RWPE2 (cell line): ENCODE measurements at places on chromosomes 1 and 21.

GRCh38 chr1:99282536-99282935, 18.2 kb downstream of the PLPPR4 start:
- DNase-seq = no peak

GRCh38 chr1:216758161-216758560, 34.9 kb upstream of the ESRRG start:
- no peak for DNase-seq

DNA sequence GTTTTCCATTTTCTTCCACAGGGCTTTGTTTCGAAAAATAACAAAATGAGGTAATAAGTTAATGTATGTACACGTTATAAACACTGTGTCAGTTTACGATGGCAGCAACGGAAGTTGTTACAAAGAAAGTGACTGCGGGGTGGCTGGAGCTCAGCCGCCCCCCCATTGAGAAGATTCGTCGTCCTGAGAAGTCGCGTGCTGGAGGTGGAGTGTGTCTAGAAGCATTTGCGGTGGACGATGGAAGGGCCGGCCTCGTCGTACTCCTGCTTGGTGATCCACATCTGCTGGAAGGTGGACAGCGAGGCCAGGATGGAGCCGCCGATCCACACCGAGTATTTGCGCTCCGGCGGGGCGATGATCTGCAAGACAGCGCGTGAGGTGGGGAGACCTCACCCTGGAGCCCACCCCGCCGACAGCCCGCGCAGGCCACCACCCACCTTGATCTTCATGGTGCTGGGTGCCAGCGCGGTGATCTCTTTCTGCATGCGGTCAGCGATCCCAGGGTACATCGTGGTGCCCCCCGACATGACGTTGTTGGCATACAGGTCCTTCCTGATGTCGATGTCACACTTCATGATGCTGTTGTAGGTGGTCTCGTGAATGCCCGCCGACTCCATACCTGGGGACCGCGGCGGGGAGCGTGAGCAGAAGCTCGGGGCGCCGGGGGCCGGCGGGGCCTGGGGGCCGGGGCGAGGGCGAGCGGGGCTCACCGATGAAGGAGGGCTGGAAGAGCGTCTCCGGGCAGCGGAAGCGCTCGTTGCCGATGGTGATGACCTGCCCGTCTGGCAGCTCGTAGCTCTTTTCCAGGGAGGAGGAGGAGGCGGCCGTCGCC, 2.4 kb downstream of the ACTA1 start:
- DNase-seq = no peak

- no peak for DNase-seq
Measured at GRCh38 chr1:216325336-216325735, 97.9 kb downstream of the USH2A start.

GRCh38 chr1:98405581-98406074, 255.9 kb upstream of the SNX7 start:
- no peak for DNase-seq

- DNase-seq = no peak
Measured at GRCh38 chr1:54257346-54257620, 57.3 kb downstream of the MRPL37 start.

DNA sequence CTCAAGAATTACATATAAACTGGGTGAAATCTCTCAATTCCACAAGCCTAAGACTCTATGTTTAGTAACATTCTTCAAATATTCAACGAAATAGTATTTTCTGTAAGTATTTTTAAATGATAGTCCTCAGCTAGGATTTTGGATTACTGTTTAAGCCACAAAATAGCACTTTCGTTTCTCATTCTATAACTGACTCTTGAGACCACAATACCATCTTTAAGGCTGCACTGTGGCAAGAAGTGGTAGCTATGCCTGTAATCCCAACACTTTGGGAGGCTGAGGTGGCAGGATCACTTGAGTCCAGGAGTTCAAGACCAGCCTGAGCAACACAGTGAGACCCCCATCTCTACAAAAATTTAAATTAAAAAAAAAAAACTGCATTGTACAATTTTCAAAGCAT, 126.7 kb downstream of the CDC42BPA start:
- no peak for DNase-seq

DNA sequence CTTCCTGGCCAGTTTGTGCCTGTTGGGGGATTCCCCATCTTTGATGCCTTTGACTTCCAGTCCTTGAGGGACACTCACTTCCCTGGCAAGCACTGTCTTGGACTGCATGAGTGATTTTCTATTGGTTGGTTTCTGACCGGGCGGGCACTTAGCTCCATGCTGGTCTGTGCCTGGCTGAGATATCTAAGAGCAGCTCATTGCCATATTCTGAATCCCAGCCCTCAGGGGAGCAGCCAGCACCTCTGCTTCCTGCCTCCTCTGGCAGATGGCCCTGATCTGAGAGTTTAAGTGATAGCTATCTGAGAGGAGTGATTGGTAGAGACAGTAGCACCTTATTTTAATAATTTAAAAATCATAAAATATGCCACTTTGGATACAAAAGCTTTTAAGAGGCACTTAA, 52.5 kb downstream of the DISC1 start:
- no peak for DNase-seq

- no peak for DNase-seq
Measured at GRCh38 chr1:205676002-205676401, 4.3 kb downstream of the SLC45A3 start.

- DNase-seq = no peak
Measured at GRCh38 chr1:227905573-227906487, 41.9 kb downstream of the WNT9A start.

DNA sequence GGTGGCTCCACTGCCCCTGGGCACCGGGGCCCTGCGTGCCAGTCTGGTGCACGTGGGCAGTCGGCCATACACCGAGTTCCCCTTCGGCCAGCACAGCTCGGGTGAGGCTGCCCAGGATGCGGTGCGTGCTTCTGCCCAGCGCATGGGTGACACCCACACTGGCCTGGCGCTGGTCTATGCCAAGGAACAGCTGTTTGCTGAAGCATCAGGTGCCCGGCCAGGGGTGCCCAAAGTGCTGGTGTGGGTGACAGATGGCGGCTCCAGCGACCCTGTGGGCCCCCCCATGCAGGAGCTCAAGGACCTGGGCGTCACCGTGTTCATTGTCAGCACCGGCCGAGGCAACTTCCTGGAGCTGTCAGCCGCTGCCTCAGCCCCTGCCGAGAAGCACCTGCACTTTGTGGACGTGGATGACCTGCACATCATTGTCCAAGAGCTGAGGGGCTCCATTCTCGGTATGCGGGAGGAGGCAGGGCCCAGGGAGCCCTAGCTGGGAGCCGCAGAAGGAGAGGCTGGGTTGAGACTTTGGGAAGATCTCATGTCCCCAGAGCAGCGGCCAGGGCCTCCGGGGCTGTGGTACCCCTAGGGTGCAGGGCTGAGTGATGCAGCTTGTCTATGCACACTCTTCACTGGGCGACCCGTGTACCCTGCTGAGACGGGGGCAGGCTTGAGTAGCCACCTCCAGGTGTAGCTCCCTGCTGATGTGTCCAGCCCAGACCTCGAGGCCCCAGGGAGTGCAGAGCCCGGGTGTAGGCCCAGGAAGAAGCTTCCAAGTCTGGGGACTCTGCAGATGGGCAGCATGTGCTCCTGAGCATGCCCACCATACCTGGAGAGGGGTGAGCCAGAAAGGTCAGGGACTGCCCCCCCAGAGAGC, 1.8 kb downstream of the VWA1 start:
- DNase-seq = peak; percentile 65

GRCh38 chr21:39150877-39151276, 32.4 kb downstream of the PSMG1 start:
- DNase-seq = no peak

DNA sequence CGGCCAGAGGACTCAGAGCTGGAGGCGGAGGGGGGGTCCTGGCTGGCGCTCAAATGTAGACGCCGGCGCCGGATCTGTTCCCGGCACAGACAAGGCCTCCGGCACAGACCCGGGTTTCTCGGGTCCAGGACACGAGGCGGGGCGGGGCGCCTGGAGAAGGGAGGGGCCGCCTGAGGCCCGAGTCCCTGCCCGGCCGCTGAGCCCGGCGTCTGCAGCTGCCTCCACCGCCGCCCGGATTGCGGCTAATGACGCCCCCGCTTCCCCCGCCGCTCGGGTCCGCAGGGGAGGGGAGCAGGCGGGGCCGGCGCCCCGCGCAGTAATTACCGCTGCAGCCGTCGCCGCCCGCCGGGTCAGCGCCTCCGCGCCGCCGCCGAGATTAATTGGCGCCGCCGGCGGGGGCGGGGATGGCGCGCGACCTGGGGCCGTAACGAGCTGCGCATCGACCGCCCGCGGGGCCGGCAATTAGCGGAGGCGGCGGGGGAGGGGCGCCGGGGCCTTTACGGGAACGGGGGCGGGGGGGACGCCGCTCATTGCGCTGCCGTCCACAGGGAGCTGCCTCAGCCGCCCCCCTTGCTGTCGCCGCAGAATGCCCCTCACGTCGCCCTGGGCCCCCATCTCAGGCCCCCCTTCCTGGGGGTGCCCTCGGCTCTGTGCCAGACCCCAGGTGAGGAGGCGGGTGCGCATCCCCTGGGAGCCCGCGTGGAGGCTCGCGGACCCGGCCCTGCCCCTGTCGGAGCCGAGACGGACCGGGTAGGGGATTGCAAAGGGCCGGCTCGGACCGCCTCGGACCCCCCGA, 17.3 kb downstream of the NOC2L start:
- no peak for DNase-seq

DNA sequence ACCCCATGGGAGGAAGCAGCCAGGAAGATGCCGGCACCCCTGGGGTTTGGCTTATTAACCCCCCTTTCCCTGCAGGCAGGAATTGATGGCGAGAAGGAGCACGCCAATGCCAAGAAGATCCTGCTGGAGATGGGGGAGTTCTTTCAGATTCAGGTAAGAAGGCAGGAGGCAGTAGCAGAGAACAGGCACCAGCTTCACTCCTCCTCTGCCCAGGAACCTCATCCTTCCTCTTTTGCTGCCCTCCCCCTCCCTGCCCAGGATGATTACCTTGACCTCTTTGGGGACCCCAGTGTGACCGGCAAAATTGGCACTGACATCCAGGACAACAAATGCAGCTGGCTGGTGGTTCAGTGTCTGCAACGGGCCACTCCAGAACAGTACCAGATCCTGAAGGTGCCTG, 1.2 kb upstream of the RUSC1 start:
- DNase-seq = no peak

GRCh38 chr1:172533513-172534151, 682 bp downstream of the SUCO start:
- DNase-seq = peak; percentile 45

DNA sequence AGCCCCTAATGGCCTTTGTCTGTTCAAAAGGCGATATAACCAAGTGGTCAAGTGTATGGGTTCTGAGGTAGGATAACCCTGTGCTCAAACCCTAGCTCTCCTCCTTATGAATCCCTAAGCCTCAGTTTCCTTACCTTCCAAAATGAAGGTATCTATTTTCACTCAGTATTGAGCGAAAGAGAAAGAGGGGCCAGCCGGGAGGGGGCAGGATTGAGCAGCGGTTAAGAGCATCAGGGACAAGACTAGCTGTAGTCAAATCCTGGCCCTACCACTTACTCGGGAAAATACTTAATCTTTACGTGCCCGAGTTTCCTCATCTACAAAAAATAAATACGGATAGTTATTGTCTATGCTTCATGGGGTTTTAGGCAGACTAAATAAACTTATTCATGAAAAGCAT, 25.7 kb downstream of the LY9 start:
- no peak for DNase-seq

DNA sequence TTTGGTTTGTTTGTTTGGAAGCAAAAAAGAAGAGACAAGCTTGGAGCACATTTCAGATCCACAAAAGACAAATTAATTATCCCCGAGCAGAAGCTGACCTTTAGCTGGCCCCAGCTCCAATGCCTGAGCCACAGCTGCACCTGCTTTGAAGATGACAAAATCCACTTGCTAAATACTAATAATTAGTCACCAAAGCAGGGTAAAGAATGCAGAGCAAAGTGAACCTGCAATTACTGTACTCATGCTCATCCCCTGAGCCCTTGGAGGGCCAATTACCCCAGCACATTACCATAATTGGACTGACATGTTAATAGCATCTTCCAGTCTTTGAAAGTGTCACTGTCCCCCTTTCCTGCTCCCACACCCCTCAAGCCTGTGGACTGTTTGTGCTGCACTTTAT, 38.2 kb upstream of the KCND3 start:
- DNase-seq = no peak

- no peak for DNase-seq
Measured at GRCh38 chr1:185353124-185353523, 36.1 kb upstream of the IVNS1ABP start.

GRCh38 chr1:29094433-29094832, 29.3 kb downstream of the TMEM200B start:
- DNase-seq = no peak

- no peak for DNase-seq
Measured at GRCh38 chr1:235429143-235429542, 61.9 kb downstream of the TBCE start.

GRCh38 chr1:113153116-113153803, 80.3 kb downstream of the LRIG2 start:
- no peak for DNase-seq

DNA sequence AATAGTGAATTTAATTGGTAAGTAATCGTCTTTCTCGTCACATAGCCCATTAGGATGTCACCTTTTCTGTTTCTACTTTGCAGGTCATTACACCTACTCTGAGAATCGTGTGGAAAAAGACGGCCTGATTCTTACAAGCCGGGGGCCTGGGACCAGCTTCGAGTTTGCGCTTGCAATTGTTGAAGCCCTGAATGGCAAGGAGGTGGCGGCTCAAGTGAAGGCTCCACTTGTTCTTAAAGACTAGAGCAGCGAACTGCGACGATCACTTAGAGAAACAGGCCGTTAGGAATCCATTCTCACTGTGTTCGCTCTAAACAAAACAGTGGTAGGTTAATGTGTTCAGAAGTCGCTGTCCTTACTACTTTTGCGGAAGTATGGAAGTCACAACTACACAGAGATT, 23.3 kb downstream of the PARK7 start:
- no peak for DNase-seq

GRCh38 chr1:38326135-38326534, 279.5 kb upstream of the POU3F1 start:
- no peak for DNase-seq

- DNase-seq = no peak
Measured at GRCh38 chr1:156386949-156387869, 18.2 kb downstream of the RHBG start.

GRCh38 chr1:154784924-154785531, 85.1 kb downstream of the KCNN3 start:
- DNase-seq = no peak

DNA sequence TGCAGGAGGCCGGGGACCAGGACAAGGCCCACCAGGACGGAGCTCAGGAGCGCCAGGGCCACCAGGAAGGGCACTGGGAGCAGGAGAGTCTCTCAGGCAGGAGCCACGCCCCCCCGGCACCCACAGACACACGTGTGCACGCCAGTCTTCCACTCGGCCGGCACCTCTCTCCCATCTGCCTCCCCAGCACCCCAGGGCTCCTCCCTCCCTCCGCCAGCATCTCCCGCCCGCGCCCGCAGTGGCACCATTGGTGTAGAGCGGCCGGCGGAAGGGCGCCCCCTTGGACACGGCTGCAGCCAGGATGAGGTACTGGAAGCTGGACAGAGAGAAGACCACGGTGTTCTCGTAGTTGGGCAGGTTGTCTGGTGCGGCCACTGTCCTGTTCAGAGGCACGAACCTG, 6.1 kb upstream of the MFAP2 start:
- peak; percentile 56 for DNase-seq
